CD4-positive, alpha-beta T cell treated with Interleukin-15 for 4 hours (primary cell): ENCODE measurements at places on chromosomes 5 and 9.
A peak's percentile ranks its signal among the peaks of the same experiment; 100 is the strongest.

DNA sequence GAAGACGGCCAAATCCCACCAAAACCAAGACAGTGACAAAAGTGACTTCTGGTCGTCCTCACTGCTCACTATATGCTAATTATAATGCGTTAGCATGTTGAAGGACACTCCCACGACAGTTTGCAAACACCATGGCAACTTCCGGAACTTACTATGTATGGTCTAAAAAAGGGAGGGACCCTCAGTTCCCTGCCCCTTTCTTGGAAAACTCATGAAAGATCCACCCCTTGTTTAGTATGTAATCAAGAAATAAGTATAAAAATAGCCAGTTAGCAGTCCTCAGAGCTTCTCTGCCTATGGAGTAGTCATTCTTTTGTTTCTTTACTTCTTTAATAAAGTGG lies 9.5 kb downstream of the FCN2 start:
- DNase-seq = no peak

- peak; percentile 48 for DNase-seq
These were observed 21.6 kb downstream of the UBAC1 start for GRCh38 chr9:135939351-135940265.

GRCh38 chr5:157222506-157223230 lies 42.0 kb downstream of the ITK start:
- DNase-seq = peak; percentile 89

DNA sequence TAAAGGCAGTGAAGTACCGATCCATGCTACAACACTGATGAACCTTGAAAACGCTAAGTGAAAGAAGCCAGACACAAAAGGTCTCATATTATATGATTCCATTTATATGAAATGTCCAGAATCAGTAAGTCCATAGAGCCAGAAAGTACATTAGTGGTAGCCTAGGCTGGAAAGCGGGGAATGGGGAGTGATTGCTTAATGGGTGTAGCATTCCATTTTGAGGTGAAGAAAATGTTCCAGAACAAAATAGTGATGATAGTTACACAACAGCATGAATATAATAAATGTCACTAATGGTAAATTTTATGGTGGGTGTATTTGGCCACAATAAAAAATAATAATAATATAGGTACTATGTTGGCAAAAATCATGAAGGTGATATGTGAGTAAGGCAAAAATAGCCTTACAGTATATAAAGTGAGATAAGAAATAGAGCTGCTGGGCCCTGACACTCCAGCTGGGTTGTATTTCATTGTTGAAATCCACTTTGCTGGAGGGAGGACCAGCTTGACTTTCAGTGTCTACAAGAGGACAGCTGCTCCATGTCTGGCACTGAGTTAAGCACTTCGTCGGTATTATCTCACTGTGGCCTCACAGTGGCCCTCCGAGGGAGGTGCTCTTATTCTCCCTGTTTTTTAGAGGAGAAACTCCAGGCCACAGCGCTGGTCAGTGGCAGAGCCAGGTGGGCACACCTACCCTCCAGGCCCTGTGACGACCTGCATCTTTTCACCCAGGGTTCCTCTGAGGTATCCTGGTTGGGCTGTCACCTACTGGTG lies 22.4 kb upstream of the ANGPTL2 start:
- no peak for DNase-seq

DNA sequence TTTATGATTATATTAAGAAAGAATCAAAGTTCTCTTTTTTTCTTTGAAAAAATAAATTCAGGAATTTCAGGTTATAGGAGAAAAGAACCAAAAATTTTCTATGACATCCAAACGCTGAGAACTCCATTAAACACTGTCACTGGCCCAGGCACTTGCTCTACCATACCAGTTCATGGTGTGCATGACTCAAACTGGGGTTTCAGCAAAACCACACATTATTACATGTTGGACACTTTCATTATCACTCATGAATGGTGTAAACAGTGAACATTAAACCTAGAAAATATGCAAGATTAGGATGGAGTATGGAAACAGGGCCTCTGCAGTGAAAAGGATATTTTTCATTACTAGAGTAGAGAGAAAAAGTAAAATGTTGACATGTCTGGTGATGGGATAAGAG lies 369.9 kb upstream of the FAM174A start:
- DNase-seq = no peak

DNA sequence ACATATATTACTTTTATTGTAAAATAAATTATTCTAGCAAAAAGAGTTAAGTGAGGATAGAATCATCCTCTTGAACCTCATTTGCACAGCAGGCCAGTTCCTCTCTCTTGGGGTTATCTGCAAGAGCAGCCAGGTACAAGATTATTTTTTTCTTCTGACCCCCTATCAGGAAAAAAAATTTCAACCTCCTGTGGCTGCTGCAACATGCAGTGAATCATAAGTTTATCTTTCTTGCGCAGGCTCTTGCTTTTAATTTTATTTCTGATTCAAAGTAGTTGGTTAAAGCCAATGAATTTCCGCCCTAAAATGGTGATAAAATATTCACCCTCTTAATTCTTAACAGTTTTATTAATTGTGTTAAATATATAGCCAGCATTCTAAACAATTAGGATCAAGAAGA lies 69.7 kb upstream of the PPP3R2 start:
- no peak for DNase-seq

- no peak for DNase-seq
These were observed 53.1 kb downstream of the MAP1B start for GRCh38 chr5:72160329-72160728.

DNA sequence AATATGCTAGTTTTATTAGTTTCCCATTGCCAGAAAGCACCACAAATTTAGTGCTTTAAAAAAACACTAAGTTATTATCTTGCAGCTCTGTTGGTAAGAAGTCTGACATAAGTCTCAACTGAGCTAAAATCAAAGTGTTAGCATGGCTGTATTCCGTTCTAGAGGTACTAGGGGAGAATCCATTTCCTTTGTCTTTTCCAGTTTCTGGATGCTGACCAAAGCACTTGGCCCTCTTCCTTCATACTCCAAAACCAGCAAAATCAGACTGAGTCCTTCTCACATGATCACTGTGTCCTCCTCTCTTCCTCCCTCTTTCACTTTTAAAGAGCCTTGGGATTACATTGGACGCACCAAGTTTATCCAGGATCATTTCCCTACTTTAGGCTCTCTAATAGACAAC lies 9.5 kb downstream of the CDH18 start:
- DNase-seq = no peak

- no peak for DNase-seq
These were observed 532.4 kb downstream of the ANXA1 start for GRCh38 chr9:73683862-73684591.

- no peak for DNase-seq
These were observed 122.4 kb downstream of the ADGRV1 start for GRCh38 chr5:90680921-90681563.

DNA sequence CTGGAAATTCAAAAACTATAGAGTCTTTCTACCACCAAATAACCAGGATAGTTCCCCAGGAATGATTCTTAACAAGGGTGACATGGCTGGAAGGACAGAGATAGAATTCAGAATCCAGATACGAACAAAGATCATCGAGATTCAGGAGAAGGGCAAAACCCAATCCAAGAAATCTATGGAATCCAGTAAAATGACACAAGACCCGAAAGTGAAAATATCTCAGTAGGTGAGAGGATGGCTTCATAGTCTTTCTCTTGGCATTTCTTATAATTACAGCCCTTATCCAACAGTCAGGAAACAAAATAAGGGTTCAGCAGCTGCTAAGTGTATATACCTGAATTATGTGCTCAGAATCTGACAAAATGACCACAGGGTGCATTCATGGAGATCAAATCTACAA lies 81.8 kb downstream of the FAM174A start:
- DNase-seq = no peak

GRCh38 chr5:937151-937924 lies 44.7 kb downstream of the TRIP13 start:
- no peak for DNase-seq

GRCh38 chr9:20012232-20012631 lies 223.4 kb upstream of the SLC24A2 start:
- DNase-seq = no peak

GRCh38 chr9:128713941-128714573 lies 9.9 kb downstream of the ZDHHC12 start:
- no peak for DNase-seq

DNA sequence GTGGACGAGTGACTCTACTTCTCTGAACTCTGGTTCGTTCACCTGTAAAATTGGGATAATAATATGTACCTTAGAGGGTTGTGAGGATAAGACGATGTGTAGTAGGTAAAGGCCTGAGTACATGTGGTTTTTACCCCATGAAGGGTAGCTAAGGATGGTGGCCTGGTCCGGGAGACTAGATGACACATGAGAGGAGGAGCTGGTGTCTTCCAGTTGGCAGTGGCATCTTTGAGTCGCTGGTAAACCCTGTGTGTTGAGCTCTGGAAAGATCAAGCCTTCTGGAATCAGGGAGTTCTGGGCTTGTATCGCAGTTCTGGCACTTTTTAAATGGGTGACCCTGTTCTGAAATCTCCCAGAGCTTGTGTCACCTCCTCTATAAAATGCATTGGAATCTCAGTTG lies 166.4 kb upstream of the ZNF618 start:
- no peak for DNase-seq

- DNase-seq = no peak
These were observed 551 bp upstream of the CAAP1 start for GRCh38 chr9:26893030-26893676.

- no peak for DNase-seq
These were observed 21.8 kb upstream of the ADAMTS19 start for GRCh38 chr5:129438322-129438721.

GRCh38 chr5:33843579-33843978 lies 48.2 kb downstream of the ADAMTS12 start:
- DNase-seq = no peak

DNA sequence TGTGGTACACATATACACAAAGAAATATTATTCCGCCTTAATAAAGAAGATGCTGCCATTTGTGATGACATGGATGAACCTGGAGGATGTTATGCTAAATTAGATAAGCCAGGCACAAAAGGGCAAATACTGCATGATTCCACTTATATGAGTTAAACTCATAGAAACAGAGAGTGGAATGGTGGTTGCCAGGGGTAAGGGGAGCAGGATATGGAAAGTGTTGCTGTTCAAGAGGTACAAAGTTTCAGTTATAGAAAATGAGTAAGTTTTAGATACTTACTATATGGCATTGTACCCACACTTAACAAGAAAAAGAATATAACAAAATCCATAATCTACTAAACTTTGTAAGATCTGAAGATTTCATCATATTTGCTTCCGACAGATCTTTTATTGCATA lies 252.2 kb downstream of the SYK start:
- DNase-seq = no peak

- DNase-seq = peak; percentile 22
These were observed 394.9 kb downstream of the GADD45G start for GRCh38 chr9:89999534-90000370.

DNA sequence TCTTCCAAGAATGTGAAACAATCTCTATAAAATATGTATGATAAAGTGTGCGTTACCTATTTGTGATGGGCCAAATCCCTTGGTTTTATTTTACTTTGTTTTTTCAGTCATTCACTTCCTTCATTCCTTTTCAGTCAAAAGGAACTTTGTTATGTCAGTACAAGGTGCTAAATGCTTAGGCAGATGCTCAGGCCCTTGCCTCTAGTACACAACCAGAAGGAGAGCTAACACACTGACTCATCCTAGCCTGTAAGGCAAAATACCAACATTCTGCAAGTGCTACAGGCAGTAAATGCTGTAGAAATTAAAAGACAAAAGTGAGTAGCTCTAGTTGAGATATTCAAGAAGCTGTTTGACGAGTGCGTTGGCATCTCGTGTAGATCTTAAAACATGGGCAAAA lies 49.4 kb downstream of the TRPM6 start:
- no peak for DNase-seq

GRCh38 chr9:133707065-133707762 lies 30.9 kb downstream of the SARDH start:
- no peak for DNase-seq

DNA sequence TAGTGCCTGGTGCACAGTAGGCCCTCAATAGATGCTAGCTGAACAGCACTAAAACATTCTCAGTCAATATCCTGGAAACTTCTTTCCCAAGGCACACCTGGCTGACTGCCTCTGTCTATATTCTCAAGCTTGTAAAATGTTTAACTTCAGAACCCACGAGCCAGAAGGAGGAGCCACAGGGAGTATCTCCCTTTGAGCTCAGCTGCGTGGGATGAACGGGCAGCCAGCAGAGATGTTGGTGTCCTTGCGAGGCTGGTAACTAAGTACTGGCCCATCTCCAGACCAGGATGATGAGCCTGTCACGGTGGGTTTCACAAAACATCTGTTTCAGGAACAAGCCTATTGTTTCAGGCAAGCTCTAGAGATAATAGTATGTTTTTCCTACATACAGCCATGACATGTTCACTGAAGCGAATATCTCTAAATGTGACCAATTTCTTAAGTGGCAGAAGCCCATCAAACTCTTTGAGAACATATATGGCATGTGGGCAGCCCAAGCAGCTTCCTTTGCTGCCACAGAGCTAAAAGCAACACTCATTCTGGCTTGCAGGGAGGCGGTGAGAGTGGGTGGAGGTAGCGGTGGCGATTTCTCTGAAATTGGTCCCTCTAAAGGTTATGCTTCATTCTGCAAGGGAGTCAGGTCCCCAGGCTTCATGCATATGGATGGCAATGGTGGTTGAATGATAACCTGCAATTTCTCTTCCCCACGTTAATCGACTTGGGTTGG lies 206.2 kb downstream of the TTLL11 start:
- no peak for DNase-seq

GRCh38 chr9:108351571-108351970 lies 504.2 kb downstream of the ACTL7B start:
- no peak for DNase-seq

- DNase-seq = no peak
These were observed 236.3 kb downstream of the MCTP1 start for GRCh38 chr5:95048628-95049027.

DNA sequence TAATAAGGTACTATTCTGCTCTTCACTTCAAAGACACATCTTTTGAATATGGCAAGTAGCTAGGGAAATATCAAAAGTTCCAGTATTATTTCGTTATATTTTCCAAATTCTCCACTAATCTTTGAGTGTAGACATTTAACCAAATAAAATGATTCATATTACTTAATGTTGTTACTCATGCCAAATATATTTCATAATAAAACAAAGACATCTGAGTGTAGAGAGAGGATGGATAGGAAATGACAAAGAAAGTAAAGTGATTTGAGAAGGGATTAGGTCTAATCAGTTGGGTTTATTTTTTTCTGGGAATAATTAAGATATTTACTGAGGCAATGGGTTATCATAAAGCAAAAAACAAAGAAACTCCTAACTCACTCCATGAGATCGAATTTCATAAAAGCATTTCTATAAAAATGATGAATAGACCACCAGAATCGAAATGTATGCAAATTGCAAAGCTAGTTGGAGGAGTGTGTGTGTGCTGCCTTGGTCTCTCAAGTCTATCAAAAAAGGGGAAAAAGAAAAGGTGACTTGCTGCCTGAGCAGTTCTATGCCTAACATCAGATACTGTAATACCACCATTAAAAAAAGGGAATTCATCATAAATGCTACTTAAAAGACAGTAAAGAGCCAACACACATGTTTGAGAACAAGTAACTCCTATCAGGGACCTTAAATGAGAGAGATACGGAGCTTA lies 255.5 kb downstream of the PDE4D start:
- no peak for DNase-seq

GRCh38 chr9:37740128-37740527 lies 13.5 kb upstream of the TRMT10B start:
- no peak for DNase-seq

GRCh38 chr5:146368137-146368536 lies 29.5 kb downstream of the POU4F3 start:
- no peak for DNase-seq
